ENCODE measurements at places on chromosomes 1 and 21.

DNA sequence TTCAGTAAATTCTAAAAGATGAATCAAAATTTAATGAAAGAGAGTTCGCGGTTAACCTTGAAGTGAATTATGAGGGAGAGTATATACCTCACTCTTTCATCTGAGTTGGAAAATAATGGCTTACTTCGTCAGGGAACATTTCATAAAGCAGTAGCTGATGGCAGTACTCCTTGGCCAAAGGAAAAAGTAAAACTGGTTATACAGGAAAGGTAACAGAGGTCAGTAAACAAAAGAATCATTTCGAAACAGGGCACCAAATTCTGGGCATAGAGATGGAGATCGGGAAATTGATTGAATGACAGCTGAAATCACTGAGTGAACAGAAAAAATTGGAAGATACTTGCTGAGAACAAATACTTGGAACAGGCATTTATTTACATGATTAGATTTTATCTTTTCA is 199.0 kb downstream of the OLFM3 start:
- DNase-seq: no peak

- no peak for DNase-seq
Observed at GRCh38 chr1:24045771-24046170, 65.6 kb upstream of the SRSF10 start.

DNA sequence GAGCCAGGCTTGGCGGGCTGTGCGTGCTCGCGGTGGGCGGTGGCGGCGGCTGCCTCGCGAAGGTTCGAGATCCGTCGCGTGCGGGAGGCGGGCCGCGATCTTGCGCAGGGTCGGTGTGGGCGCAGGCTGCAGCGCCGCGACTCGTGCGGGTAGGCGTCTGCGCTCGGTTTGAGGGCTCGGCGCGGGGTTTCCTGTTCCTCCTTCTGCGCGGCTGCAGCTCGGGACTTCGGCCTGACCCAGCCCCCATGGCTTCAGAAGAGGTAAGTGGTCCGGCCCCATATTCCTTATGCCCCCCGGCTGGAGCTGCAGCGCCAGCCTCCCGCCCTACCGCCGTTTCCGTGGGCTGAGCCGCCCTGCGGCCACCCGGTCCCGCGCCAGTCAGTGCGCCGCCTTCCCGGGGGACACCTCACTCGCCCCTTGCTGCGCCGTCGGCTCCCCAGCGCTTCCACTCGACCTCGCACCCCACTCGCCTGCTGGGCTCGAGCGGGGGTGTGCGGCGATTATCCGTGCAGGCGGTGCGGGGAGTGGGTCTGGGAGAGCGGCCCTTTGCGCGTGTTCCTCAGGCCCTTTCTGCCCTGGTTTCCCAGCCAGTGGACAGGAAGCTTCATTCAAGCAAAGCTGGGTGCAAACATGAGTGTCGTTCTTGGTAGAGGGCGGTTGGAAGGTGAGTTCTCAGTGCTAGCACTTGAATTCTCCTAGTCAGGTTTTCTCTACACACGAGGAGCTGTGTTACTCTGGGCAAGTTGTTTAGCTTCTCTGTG is at the start of gene CACYBP:
Gene CACYBP, plus strand, starts transcription at position 12 of the 761 bp plus-strand sequence. Its CDS starts 234 bp downstream, at position 246.
- DNase-seq: peak; percentile 63

DNA sequence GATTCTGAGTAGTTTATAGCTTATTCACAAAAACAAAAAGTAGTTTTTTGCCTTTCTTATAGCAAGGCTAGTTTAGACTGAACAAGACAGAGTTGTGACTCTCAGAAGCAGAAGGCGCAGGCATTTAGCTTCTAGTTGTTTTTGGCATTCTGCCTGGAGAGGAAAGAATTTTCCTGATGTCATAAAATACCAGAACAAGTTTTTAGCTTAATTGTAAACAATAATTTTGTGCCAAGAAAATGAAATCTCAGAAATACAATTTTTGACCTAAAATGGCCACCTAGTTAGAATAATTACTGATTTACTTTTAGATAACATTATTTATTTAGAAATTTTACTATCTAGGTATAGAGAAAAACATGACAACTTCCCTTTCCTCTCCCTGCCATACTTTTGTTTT is 1.0 kb downstream of the DNAJB4 start:
- DNase-seq: peak; percentile 59

- DNase-seq: no peak
Observed at GRCh38 chr1:177063648-177064047, 100.9 kb downstream of the ASTN1 start.

DNA sequence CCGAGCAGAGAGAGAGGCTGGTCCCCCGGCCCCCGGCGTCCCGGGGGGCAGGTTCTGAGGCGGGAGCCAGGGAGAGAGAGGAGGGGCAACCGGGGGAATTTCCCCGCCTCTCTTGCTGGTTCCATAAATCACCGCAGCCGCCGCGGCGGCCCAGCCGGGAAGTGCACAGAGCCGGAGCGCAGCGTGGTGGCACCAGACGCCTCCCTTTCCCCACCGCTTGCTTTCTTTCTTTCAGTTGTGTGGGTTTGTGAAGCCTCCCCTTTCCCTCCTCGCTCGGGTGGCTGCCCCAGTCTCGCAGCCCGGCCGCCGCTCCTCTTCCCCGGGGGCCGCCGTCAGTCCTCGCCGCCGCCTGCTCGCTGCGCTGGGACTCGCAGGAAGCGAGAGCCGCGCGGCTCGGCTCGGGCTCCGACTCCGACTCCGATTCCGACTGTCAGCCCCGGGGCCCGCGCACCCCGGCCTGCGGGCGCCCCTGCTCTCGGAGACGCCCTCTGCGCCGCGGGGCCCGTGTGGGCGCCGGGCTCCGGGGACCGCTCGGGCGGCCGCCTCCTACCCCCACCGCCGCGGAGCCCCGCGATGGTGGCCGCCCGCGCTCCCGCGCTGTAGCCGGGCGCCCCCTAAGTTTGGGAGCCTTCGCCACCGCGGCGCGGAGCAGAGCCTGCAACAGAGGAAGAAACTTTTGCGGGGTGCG is at the start of gene CACHD1:
Gene CACHD1, plus strand, starts transcription at position 153 of the 688 bp plus-strand sequence. CDS start 616 bp downstream, outside the sequence.
- DNase-seq: peak; percentile 88

DNA sequence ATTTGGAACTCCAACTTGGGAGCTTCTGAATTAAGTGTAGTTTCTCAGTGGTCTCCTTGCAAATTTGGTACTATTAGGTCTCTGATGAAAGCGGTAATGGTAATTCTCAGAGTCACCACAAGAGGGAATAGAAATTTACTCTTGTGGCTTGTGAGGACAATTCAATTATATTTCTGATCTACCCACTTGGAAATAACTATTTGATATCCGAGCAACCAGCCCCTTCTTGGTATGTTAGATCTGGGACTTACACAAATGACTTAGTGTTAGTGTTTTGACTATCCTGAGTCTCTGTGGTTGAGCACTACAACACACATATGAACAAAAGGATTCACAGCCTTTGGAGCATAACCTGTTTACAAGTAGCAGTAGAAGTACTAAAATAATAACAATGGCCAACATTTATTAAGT is 68.1 kb downstream of the RPS6KA1 start:
- peak; percentile 62 for DNase-seq

DNA sequence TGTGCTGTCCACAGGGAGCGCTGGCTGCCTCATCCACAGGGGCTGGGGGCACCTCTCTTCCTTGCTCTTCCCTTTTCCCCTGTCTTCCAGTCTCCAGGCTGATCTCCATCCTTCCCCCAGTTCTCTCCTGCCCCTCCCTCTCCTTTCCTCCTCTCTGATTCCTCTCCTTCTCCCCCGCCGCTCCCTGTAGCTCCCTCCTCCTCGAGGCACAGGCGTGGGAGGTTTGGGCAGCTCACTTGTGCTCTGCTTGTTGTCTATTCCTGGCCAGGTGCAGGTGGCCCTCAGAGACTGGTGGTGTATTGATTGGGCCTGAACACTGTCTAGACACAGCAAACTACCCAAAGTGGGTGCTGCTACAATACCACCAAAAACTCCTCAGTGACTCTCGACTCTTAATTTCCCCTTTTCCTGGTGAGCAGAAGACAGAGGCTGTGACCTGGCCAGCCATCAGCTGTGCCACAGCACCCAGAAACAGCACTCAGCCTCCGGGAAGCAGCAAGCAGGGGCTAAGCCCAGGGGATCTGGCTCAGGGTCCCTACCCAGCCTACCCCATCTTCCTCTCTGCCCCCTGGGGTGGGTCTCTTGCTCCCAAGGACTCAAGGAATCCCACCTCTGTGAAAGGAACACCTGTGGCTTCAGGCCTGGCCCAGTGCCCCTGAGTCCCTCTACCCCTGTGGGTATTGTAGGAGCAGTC is 93.3 kb downstream of the DDX20 start:
- DNase-seq: no peak

DNA sequence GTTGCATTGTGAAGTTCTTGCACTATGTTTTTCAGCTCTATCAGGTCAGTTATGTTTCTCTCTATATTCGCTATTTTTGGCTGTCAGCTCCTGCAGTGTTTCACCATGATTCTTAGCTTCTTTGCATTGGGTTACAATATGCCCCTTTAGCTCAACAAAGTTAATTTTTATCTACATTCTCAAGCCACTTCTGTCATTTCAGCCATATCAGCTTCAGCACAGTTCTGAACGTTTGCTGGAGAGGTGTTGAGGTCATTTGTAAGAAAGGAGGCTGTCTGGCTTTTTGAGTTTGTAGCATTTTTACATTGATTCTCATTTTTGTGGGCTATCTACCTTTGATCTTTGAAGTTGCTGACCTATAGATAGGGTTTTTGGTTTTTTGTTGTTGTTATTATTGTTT is 573.2 kb upstream of the RGS18 start:
- no peak for DNase-seq

DNA sequence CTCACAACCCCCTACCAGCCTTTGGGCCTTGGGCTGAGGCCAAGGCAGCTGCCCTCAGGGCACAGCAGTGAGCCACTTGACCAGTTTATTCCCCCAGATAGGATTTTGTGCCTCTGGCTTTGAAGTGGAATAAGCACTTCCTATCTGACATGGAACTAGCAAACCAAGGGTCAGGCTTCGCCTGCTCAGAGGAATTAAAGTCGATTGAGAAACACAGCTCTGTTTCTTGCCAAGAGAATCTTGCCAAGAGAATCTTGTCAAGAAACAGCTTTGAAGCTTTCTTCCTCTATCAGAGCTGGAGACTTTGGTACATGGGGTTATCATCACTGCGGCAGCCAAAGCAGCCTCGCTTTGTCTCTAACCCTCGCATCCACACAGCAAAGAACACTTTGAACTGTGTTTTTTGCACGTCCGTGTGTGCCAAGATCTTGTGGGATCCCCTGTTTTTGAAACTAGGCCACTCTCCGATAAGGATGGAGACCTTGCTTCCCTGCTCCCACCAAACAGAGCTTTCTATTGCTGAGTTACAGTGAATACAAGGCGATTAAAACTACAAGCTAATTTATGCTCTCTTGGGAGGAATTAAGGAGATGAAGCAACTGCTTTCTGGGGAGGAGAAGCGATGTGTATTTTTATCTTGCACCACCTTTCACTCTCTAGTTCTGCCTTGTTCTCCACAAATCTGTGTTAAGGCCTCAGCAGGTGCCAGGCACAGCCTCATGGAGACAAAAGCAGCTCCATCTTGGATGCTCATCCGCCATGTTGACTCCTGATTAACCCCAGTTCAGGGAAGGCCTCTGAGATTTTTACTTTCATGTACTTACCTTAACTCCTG is 67.3 kb downstream of the RHOU start:
- peak; percentile 39 for DNase-seq

- no peak for DNase-seq
Observed at GRCh38 chr21:42356046-42356445, 5.3 kb upstream of the TFF2 start.

DNA sequence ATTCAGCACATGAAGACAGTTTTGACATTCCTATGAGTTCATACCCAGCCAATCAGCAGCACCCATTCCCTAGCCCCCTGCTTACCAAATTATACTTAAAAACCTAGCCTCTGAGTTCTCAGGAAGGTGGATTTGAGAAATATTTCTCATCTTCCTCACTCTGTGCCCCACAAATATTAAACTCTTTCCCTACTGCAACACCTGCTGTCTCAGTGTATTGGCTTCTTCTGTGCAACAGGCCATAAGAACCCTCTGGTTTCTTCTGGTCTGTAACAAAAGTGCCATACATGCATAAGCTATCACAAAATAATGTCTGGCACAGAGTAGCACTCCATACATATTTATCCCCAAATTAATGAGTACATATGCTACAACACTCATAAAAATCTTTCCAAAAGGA is 387.4 kb upstream of the CAMK1G start:
- DNase-seq: no peak

DNA sequence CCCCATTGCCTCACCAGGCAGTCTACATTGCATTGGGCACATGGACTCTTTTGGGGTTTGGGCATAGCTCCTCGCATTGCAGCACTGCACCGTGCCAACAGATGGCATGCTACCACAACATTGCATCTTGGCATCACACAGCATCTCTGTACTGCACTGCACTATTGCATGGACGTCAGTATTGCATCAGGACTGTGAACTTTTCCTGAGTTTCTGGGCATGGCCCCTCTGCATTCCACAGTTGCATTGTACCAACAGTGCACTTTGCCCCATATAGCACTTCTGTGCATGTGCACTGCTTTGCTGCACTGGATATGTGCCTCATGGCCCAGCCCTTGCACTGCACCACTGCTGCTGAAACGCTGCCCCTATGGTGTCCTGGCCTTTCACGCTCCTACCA is 9.6 kb downstream of the PTPRU start:
- peak; percentile 65 for DNase-seq

- DNase-seq: no peak
Observed at GRCh38 chr1:37174876-37175275, 140.6 kb upstream of the GRIK3 start.
